T-helper 2 cell treated with Interferon-gamma antibody and Interleukin-4, amounts not matched to agents 5 μg/mL and 100 μg/mL, for 36 hours (primary cell): ENCODE measurements at places on chromosomes 7 and 10.

GRCh38 chr7:113652501-113652900 lies 266.3 kb downstream of the PPP1R3A start:
- no peak for DNase-seq

GRCh38 chr10:79563426-79563825 lies 3.2 kb upstream of the SFTPA2 start:
- DNase-seq: no peak

DNA sequence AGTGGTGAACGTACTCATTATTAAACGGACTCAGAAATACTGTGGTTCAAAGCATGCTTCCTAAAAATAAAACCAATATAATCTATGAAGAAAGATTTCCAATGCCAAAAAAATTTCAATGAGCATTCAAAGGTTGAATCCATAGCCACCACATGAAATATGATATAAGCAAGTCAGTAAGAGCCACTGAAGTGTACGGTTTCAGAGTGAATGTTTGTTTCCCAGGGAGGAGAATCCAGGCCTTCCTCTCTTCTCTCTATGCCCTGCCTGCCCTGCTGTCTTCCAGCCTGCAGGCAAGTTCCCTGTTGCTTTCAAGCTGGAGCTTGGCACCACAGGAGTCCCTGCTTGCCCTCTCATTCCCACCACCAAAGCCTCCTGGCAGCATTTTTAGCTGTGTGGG lies 1171.6 kb upstream of the C7orf33 start:
- no peak for DNase-seq

DNA sequence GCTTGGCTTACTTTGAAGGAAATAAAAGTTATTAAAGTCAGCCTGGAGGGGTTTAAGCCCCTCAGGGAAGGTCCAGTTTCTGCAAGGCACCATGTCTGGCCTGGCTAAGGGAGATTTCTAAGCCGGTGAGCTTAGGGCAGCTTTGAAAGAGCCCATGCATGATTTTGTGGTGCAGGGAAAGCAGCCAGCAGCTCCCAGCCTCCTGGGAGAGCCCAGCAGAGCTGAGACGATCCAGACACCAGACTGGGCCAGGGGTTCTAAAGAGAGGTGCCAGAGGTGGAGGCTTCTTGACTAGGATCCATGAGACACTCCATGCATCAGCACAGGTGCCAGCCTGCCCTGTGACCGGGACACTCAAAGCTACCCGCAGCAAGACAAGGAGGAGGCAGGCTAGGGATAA lies 59.6 kb upstream of the MKX start:
- DNase-seq: no peak

- DNase-seq: no peak
These were observed 695.5 kb downstream of the GRM8 start for GRCh38 chr7:126557271-126557670.

GRCh38 chr7:74272305-74273038 lies 16.7 kb upstream of the CLIP2 start:
- DNase-seq: peak; percentile 41

DNA sequence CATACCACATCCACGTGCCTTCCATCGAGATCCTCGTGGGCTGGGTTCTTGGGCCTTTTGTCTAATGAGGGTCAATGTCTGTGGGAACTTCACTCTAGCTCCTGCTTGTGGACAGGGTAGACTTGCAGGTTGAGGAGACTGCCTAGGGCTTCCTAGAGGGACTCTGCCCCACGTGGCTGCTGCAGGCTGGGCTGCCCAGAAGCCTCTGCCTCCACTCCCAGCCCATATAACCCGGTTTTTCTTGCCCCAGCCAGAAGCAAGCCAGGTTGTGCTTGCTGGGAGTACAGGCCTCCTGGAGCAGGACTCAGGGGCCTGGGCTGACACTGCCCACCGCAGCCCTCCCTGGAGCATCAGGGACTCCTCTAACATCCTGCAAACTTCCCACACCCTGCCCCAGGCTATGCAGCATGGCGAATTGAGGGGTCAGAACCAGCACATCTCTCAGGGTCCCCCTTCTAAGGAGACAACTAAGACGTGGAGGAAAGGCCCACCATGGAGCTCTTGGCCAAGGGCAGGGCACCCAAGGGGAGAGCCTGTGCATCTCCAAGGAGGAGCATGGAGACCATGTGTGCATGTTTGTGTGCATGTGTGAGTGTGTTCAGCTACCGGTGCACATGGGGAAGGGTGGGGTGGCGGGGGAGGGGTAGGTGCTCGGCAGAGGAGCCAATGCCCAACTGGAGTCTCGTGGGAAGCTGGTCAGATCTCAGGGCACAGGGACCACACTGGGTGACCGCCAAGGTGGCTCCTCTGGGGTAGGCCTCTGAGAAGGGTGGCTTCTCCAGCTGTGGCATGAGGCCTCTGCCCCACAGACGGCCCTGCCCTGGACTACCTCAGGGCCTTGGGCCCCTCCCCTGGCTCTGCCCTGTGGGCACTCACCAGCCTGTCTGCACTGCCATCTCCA lies 62.6 kb downstream of the RASGEF1A start:
- DNase-seq: no peak

- no peak for DNase-seq
These were observed 35.8 kb upstream of the ELN start for GRCh38 chr7:73992101-73992562.

GRCh38 chr10:111856631-111857030 lies 326.9 kb downstream of the GPAM start:
- DNase-seq: no peak

DNA sequence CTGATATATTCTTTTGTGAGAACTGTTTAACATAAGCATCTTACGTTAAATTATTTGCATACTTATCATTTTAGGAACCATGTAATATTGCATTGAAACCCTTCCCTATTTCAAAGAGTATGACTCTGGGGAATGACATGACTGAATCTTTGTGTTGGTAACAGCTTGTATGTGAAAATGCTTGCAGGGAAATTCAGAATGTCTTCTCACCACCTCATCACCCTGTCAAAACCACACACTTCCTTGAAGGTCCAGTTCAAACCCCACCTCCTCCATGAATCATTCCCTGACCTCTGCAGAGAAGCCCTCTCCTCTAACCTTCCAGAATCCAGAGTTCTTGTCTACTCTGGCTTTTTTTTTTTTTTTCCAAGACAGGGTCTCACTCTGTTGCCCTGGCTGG lies 26.3 kb upstream of the NKX2-3 start:
- no peak for DNase-seq

- peak; percentile 57 for DNase-seq
These were observed 686 bp downstream of the ABI1 start for GRCh38 chr10:26860102-26860442.

GRCh38 chr10:104488439-104488832 lies 134.8 kb downstream of the CFAP58 start:
- no peak for DNase-seq

- DNase-seq: peak; percentile 11
These were observed 75.8 kb downstream of the C1GALT1 start for GRCh38 chr7:7257899-7258692.

DNA sequence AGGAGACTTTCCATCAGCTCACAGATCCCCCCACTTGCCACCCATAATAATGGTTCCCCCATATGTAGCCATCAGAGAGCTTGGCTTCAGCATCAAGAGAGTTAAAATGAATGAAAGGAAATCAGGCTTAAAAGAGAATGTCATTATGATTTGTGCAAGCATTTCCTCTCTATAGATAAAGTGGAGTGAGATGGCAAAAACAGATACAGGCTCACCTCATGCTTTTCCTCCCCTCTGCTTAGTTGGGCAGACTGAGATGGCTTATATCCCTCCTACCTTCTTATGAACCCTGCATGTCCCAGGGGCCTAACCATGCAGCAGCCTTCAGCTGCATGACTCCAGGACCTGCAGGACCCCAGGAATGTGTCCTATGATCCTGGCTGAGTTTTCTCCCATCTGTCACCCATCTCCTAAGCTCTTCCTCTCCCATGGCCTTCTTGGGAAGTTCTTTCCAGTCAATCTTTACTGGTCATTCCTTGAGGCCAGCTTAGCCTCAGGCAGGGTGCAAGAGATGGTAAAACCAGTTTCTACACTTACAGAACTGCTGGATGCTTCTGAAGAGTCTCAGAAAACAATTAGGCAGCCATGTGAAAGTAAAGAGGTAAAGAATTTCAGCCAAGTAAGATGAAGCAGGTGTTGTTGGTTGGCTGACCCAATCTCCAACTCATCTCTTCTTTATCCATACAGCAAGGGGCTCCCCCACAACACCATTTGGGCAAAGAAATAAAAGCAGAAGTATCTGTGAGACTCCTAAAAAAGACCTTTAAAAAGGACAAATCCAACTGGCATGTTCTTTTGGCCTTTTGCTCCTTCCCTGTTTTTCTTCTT lies 159.7 kb downstream of the RTKN2 start:
- DNase-seq: no peak

- DNase-seq: no peak
These were observed 37.9 kb downstream of the ADAM12 start for GRCh38 chr10:126350216-126350992.

DNA sequence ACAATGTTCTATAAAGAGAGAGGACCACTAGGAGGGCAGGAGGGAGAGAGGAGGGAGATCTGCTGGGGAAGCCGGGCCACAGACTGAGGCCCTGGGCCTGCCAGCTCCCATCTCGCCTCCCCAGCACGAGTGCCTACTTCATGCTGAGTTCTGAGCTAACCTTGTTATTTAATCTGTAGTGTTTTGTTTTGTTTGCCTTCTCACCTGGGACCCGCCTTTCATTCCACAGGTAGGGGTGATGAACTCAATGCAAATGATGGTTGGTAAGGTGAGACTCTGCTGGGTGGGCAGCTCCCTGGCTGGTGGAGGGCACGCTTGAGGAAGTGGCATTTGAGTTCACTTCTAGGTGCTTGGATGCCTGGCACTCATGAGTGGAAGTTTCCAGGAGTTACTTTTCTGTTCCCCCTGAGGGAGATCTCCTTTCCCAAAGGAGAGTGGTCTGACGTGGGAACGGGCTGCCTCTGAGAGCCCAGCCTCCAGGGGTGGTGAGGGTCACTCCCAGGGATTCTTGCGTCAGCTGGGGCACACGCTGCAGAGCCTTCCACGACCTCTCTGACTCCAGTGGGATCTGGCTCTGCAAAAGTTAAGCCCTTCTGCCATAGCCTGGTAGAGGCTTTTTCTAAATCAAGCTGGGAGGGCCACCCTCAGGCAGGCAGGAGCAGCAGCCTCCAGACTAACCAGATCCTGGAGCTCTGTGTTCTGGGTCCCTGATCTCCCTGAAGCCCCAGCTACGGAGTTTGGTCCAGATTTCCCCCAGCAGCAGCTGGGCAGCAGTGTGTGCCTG lies 22.4 kb downstream of the UBTD1 start:
- DNase-seq: no peak

- no peak for DNase-seq
These were observed 17.3 kb upstream of the BLOC1S2 start for GRCh38 chr10:100303724-100304319.

GRCh38 chr10:77922566-77923179 lies 3.9 kb downstream of the DLG5 start:
- no peak for DNase-seq
